ENCODE measurements at places on chromosomes 7 and 10.

GRCh38 chr7:8128449-8129317 is 133.3 kb downstream of the ICA1 start:
- DNase-seq = no peak

- no peak for DNase-seq
Observed at GRCh38 chr7:113796557-113796956, 122.3 kb downstream of the PPP1R3A start.

DNA sequence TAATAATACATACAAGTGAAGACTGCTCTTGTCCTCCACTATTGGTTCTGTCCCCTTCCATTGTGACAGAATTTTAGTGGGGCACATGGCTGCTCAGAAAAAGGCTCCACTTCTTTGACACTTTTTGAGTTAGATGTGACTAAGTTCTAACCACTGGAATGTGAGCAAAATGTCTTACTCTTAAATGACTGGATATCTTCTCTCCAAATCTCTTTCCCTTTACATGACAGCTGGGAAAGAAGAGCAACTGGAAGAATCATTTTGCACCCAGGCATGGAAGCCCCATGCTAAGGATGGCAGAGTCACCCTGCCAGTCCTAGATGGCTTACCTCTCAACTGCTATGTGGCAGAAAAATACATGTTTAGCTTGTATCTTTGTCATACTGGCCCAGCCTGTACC is 97.7 kb downstream of the CACNA2D1 start:
- no peak for DNase-seq

DNA sequence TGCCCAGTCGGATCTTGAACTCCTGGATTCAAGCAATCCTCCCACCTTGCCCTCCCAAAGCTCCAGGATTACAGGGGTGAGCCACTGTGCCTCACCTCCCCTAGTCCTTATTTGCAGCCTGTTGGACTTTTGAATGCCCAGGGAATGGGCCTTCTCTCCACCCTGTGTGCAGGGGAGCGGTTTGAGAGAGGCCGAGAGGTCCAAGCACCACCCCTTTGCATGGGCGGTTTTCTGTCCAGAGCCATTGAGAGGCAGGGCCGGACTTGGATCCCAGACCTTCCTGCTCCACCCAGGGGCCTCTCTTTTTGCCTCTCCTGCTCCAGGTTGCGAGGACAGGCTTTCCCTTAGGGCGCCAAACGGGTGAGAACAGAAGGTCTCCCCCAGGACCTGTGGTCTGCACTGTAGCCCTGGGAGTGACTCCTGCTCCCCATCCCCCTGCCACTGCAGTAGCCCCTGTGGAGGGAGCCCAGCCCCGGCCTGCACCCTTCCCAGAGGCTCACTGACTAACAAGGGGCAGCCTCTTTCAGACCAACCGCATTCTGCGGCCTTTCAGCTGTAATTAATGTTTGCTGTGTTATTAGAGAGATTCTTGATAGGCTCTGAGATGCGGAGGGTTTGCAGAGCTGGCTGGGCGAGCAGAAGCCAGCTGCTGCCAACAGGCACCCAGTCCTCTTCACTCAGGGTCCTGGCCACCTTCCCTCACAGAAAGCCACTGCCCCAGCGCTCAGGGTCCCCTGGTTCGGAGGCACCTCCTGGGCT is 57.9 kb downstream of the ELFN1 start:
- no peak for DNase-seq

DNA sequence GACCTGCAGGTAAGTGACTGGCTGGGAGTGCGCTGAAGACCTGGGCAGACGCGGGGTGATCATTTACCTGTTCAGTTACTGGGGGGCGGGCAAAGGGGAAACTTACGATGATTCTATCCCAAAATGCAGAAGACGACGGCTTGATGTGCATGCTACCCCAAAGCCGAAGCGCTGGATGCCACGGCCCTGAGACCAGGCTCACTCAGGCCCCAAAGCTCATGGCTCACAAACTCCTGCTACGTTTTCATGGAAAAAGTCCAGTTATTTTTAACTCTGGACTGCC is 200.6 kb downstream of the DIP2C start:
- DNase-seq = no peak

DNA sequence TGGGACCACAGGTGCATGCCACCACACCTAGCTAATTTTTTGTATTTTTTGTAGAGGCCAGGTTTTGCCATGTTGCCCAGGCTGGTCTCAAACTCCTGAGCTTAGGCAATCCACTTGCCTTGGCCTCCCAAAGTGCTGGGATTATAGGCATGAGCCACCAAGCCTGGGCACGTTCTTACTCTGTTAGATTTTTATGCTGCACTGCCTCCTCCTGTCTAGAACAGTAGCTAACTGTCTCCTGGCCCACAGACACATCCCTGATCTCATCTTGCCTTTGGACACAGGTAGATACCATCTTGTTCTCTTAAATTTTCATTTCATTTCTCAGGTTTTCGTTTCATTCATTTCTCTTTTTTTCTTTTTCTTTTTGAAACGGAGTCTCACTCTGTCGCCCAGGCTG is 41.1 kb downstream of the BLVRA start:
- DNase-seq = no peak
